ENCODE measurements at places on chromosomes 3 and 15. TPM values are rescaled to one million over a fixed set of nuclear protein-coding genes. Genes with fewer than 3 reads are reported as not detected.

ARGFX gene
- not detected for total RNA-seq

SQOR gene
- total RNA-seq: 125 TPM

TMA7 gene
- 244 TPM for total RNA-seq

LDHAL6B gene
- not detected for total RNA-seq

INSYN1 gene
- 5.1 TPM for total RNA-seq

HTR3E gene
- total RNA-seq: not detected
